ENCODE measurements at places on chromosomes 1 and 21. TPM values are rescaled to one million over a fixed set of nuclear protein-coding genes. Genes with fewer than 3 reads are reported as not detected.

SELE gene
- total RNA-seq: 0.21 TPM

ANGPTL3 gene
- total RNA-seq: not detected

- no peak for DNase-seq
- H3K27ac ChIP-seq: no peak overlapping the region
- H3K36me3 ChIP-seq: peaks cover 59% of the 10 kb centered on the region
- H3K27me3 ChIP-seq: no peaks in the 10 kb centered on the region
- no peak overlapping the region for H3K4me3 ChIP-seq
Measured at GRCh38 chr1:28213315-28213714, 19.5 kb downstream of the DNAJC8 start.

DNA sequence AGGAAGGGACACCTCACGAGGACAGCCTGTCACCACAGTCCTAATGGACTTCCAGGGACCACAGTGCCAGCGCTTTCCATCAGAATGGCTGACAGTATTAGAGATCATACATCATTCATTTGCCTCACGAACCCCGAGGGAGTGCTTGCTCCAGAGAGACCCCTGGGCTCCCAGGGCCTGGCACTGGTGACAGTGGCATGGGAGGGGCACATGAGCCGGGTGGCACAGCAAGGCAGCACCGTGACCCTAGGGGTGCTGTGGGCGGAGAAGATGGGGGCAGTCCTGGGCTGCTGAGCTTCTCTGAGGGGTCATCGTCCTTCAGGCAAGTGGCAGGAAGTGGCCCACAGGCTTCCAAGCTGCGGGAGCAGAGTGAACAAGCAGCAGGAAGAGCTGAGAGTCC, 16.4 kb upstream of the TSPEAR start:
- no peaks in the 10 kb centered on the region for H3K36me3 ChIP-seq
- no peak overlapping the region for H3K27ac ChIP-seq
- H3K4me3 ChIP-seq: no peak overlapping the region
- DNase-seq: peak; percentile 40
- peaks cover 33% of the 10 kb centered on the region for H3K27me3 ChIP-seq

GRCh38 chr21:44006656-44007055, 5.5 kb upstream of the TRAPPC10 start:
- DNase-seq: no peak
- peaks cover under 1% of the 10 kb centered on the region for H3K36me3 ChIP-seq
- no peak overlapping the region for H3K4me3 ChIP-seq
- H3K27ac ChIP-seq: no peak overlapping the region

Measured in SJSA1 (cell line).